Airway epithelial cell (primary cell): ENCODE measurements at places on chromosomes 11 and 22. TPM values are rescaled to one million over a fixed set of nuclear protein-coding genes. Genes with fewer than 3 reads are reported as not detected.

Gene MIOX
- not detected in 2 replicates for total RNA-seq

Gene ENTHD1
- total RNA-seq: not detected in 2 replicates

Gene HMGXB4
- total RNA-seq: 10.0 and 17.8 TPM in 2 replicates

Gene LARGE2
- total RNA-seq: 25.0 and 27.2 TPM in 2 replicates

Gene P4HA3
- total RNA-seq: 0.09 and 0.71 TPM in 2 replicates

Gene SLC17A6
- not detected in 2 replicates for total RNA-seq

Gene SYNGR1
- 6.4 and 6.5 TPM in 2 replicates for total RNA-seq

Gene SNAP29
- 10.4 and 13.4 TPM in 2 replicates for total RNA-seq

Gene CD248
- total RNA-seq: 1.6 and 2.0 TPM in 2 replicates

Gene RPLP2
- total RNA-seq: 650 and 899 TPM in 2 replicates

Gene SMTN
- 180 and 218 TPM in 2 replicates for total RNA-seq

Gene BRD1
- 23.3 and 30.3 TPM in 2 replicates for total RNA-seq
